Activated gamma-delta T cell treated with Interleukin-2 at 50 U/mL for 16 hours (primary cell): ENCODE measurements at places on chromosomes 5 and 9.

DNA sequence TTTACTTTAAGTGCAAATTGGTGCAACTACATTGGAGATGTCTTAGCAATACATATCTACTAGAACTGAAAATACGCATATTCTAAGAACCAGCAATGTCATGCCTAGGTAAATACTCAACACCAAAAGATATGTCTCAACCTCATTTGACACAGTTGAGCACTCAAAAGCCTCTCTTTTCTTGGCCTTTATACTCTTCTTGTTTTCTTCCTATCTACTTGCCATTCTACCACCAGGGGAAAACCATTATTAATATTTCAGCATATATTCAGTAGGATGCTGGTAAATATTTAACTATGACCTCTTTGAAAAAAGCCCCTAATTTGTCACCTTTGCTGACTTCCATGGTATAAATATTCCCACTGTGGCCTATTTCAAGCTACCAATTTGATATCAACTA is 443.8 kb downstream of the LRRC70 start:
- no peak for DNase-seq

DNA sequence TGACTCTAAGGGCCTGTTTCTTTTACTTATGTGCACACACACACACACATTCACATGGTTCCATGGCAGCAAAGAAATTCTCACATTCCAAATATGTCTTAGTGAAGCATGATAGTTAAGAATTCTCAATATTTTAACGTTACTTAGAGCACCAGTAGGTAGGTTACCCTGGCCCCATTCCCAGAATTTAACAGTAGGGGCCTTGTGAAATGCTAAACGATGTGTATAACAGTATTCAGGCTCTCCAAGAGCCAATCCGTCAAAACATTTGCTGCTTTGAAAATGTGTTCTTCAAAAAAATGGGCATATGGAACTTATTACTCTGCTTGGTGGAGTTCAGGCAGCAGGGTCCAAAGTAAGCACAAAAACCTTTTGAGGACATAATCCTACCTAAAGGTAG is 93.7 kb upstream of the DAB2 start:
- no peak for DNase-seq

DNA sequence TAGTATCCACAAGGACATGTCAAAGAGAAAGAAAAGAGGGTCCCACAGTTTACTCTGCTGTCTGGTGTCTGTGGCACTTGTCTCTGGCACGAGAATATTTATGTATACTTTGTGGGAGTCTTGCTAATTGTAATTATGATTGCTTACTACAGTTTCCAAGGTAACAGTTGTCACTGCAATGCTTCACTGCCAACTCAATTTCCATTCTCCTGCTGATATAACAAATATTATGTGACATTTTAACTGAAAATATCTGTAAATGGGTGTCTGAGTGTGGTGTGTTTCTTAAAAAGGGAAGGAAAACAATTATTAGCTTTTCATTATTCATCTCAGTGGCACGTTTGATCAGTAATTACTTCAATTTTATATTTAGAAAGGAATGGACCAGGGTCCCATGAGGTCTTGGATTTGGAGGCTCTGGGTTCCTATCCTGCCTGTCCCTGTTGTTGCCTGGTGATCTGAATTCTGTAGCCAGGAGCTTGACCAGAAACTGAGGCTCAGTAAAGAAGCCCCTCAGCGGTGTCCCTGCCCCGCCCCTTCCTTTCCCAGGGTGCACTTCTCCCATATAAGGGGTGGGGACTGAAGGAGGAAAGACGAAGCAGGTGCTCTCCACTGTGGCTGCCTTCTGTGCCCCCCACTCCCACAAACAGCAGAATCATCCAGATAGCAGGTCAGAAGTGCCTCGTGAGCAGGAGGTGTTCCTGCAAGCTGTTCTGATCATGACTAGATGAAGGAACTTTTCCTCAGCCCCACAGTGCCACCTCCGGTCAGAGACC is 137.3 kb upstream of the KIF2A start:
- no peak for DNase-seq

GRCh38 chr5:175535796-175536195 is 57.4 kb downstream of the SFXN1 start:
- no peak for DNase-seq

- DNase-seq, result no peak
Measured at GRCh38 chr5:9462109-9462508, 83.8 kb downstream of the SEMA5A start.

- no peak for DNase-seq
Measured at GRCh38 chr9:93658184-93658925, 82.0 kb downstream of the PHF2 start.

GRCh38 chr5:133205204-133205603 is 153.4 kb downstream of the HSPA4 start:
- DNase-seq, result no peak

GRCh38 chr9:118595719-118596305 is 773.4 kb downstream of the BRINP1 start:
- DNase-seq, result no peak
